Hematopoietic multipotent progenitor cell (in vitro differentiated cells): ENCODE measurements at places on chromosomes 2 and 18. TPM values are rescaled to one million over a fixed set of nuclear protein-coding genes. Genes with fewer than 3 reads are reported as not detected.

Gene BMP10
- under 0.01 TPM for total RNA-seq

Gene CDK15
- total RNA-seq, result 0.27 TPM

Gene NPPC
- total RNA-seq, result 0.27 TPM

Gene PRSS56
- not detected for total RNA-seq

Gene FZD7
- 11.6 TPM for total RNA-seq

DNA sequence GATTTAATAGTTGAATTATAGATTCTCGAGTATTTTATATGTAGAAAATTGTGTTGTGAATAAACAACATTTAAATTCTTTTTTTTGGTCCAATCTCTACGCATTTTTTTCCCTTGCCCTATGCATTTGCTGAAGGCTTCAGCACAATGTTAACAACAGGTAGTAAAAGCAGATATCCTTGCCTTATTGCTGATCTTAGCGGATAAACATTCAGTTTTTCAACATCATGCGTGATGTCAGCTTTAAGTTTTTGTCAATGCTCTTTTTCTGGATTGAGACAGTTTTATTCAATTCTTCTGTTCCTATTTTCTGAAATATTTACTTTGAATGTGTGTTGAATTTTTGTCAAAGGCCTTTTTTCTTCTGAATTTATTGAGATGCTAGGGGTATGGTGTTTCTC, 11.6 kb upstream of the OR6B3 start:
- DNase-seq, result no peak

DNA sequence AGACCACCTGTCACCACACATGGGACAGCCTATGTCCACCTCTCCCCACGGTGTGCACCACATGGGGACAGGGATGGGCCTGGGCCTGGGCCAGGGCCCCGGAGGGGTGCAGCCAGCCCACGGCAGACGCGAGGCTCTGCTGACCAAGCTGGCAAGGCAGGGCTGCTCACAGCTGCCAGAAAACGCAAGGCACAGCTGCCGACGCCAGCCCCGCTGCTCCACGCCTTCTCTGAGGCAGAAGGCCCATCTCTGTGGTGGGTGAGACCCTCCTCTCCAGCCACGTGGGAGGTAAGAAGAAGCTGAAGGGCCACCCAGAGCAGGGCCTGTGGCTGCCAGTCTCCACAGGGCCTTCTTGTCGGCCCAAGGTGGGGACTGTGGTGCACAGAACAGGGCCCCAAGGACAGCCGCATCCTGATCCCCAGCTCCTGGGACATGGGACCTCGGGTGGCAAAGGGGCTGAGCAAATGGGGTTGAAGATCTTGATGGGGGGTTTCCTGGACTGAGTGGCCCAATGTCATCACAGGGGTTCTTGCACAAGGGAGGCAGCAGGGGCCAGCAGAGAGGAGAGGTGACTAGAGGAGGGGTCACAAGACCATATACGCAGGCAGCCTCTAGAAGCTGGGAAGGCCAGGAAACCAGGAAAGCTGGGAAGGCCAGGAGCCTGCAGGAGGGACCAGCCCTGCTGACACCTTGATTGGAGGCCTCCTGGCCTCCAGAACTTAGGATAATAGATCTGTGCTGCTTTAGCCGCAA, 72.3 kb downstream of the NDUFA10 start:
- DNase-seq, result no peak

GRCh38 chr2:117718048-117718447, 96.4 kb upstream of the DDX18 start:
- no peak for DNase-seq

- DNase-seq, result no peak
Measured at GRCh38 chr2:198756166-198756565, 701.6 kb downstream of the SATB2 start.

GRCh38 chr2:131152074-131152473, 46.9 kb downstream of the PLEKHB2 start:
- DNase-seq, result no peak

GRCh38 chr2:151395509-151396374, 14.0 kb upstream of the RIF1 start:
- no peak for DNase-seq

- DNase-seq, result no peak
Measured at GRCh38 chr2:210593166-210593565, 36.8 kb downstream of the CPS1 start.

DNA sequence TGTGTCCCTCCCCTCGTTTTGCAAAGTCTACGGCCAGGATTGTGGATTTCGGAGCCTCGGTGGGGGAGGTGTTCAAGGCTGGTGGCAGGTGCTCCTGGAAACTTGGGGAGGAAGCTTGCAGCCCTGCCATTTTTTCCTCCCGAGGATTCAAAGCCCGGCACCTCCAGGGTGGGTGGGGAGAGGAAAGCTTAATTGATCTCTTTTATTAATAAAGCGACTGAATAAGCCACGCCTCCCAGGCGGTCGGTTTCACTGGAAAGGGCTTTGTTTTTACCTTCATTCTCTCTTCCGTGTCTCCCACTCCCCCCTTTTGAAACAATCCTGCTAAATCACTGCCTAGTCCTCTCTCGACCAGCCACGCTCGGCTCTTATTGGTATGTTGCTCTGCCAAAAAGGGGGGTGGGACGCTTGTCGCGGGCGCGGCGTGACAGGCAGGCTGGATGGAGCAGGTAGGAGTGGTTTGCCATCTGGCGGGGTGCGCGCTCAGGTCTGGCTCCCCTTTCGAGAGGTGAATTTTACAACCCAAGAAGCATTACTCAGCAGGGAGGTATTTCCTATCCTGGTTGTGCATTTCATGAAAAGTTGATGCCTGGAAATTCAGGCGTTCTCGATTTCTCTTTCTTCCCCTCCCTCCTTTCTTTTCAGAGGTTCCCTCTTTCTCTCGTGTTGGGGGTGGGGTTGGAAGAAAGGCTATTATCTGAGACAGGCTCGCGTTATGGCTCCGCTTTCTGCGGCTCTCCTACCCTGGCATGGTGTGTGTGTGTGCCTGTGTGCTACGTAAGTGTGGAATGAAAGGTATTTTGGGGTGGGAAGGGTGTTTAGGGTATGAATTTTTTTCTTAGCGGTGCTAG, 1.4 kb downstream of the NEDD4L start:
- no peak for DNase-seq

GRCh38 chr18:6270771-6271216, 143.9 kb downstream of the L3MBTL4 start:
- DNase-seq, result peak; percentile 10

- DNase-seq, result no peak
Measured at GRCh38 chr2:150569761-150570160, 82.3 kb upstream of the RND3 start.

DNA sequence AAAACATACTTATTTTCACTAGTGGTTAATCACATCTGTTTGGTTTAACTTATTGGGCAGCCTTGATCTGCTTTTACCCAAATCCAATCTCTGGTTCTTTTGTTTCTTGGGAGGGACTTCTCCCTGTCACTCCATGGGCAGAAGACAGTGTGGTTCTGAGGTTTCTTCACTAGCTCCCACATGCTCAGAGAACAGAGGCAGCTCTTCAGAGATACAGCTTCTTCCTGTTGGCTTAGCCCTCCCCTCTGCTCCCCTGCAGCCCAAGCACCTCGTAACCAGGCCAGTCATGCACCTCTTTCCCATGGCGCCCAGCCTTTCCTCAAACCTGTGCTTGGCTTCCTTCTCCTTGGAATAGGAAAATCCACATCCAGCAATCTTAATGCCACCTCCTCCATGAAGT, 32.8 kb downstream of the SLC9A2 start:
- no peak for DNase-seq

DNA sequence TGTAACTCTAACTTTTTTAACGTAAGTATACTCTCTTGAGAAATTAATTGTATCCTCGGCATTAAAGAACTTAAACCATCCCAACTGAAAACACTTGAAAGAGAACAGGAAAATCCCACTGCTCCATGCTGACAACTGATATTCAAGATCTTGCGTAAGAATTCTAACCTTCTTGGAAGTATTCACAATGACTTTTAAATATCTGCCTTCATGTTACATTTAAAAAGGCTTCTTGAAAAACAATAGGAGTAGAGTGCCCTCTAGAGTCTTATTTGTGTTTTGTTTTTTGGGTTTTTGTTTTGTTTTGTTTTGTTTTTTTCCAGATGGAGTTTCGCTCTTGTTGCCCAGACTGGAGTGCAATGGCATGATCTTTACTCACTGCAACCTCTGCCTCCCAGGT, 65.4 kb upstream of the DNAJC10 start:
- DNase-seq, result peak; percentile 31

GRCh38 chr2:241010531-241011295, 12.3 kb downstream of the SNED1 start:
- DNase-seq, result no peak

- DNase-seq, result no peak
Measured at GRCh38 chr2:15932394-15933183, 7.8 kb upstream of the MYCN start.

DNA sequence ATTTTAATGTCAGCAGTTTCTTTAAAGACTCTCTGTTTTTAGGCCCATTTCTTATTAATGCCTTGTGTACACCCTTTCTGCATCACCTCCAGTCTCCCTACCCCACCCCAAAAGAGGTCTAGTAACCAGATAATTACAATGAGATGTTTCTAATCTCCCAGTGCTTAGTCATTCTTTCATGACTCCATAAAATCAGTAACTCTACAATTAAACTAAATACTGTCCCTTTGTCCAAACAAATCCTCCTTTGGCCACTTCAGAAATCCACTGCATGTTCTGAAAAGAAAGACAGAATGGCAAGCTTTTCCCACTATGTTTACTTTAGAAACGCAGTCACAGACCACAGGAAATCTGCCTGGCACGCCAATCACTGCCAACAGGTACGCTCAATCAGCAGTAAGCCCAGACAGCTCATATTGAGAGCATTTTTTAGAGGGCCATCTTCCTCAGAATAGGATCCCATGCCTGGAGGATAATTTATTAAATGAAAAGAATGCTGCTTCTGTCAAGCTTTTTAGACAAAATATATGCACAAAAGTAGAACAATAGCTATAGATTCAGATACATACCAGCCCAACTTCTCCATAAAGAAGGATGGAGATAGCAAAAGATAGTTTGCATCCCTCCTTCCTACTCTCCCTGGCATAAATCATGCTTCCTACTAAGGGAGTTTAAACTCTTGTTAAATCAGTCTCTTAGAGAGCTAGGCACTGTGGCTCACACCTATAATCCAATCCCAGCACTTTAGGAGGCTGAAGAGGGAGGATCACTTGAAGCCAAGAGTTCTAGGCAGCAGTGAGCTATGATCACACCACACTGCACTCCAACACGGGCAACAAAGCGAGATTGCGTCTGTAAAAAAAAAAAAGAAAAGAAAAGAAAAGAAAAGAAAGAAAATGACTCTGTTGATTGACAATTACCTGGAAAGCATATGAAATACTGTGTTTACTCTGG, 14.6 kb downstream of the CLASP1 start:
- no peak for DNase-seq

GRCh38 chr2:37321029-37321682, 3.5 kb downstream of the PRKD3 start:
- DNase-seq, result no peak

DNA sequence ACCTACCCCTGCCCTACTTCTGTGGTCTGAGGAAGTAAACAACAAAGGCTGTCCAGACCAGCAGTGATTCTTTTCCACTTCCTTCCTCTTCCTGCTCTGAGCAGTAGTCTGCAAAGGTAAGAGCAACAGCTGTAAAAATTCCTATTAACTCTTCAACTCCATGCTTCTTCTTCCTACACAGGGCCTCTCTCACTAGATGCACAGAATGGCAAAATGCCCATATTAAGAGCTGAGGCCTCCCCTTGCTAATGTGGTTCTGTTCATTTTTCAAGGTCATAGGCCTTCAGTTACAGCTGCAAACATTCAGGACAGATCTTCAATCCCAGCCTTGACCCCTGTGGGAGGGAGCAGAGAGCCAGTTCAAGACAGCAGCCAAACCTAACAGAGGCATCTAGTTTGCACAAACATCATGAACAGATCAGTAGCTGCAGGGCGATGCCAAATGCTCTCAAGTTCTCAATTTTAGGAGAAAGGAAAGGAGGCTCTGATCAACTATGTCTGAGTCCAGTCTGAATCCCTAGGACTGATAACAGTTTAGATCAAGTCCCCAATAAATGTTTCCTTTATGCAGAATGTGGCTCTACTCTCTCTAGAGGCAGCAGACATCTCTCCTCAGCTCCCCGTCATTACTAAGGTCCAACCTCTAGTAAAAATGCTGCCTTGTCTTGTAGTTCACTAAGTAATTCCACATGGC, 20.9 kb downstream of the SLC40A1 start:
- no peak for DNase-seq

GRCh38 chr2:202015471-202015870, 18.2 kb upstream of the FZD7 start:
- no peak for DNase-seq

DNA sequence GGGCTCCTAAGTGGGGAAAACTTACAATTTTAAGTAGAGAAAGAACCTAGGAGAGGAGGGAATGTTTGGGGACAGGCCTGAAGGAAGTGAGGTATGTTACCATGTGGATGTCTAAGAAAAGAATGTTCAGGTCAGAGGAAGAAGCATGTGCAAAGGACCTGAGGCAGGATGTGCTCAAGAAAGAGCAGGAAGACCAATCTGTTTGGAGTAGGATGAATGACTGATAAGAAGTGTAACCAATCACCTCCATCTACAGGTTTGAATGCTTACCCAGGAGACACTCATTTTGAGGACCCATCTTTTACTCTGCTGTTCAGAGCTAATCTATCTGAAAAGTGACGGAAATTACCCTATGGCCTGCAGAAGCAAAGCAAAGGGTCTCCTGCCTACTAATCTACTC, 342.3 kb downstream of the ARHGAP15 start:
- no peak for DNase-seq

DNA sequence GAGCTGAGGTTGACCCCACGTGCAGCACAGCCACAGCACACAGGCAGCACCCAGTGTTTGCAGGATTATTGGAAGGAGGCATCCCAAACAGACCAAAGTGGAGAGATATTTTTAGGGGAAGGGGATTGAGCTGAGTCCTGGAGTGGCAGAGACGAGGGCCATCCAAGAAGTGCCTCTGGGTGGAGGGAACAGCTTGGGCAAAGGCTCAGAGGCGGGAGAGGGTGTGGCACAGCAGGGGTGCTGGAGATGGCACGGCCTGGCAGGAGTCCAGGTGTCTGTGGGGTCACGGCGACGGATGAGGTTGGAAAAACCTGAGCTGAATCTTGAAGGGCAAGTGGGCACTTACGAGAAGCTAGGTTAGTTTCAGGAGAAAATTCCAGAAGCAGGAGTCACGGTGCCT, 60.6 kb downstream of the INHBB start:
- no peak for DNase-seq

DNA sequence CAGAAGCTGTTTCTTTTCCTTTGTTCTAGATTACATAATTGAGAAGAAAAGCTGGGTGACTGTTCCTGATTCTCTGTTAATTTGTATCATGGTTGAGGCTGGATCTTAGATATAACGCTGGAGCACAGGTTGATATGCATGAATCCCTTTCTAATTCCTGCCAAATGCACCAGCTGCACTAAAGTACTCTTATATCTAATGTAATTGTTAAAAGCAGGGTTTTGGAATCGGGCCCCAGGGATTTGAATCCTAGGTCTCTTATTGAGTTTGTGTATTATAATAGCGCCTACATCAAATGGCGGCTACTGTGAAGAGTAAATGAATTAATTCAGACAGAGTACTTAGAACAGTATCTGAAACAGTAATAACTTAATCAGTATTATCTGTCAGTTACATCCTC, 80.4 kb downstream of the MC4R start:
- no peak for DNase-seq

- peak; percentile 24 for DNase-seq
Measured at GRCh38 chr2:110818767-110819481, 86.6 kb downstream of the ACOXL start.
